ENCODE measurements at places on chromosomes 2 and 18. TPM values are rescaled to one million over a fixed set of nuclear protein-coding genes. Genes with fewer than 3 reads are reported as not detected.

DNA sequence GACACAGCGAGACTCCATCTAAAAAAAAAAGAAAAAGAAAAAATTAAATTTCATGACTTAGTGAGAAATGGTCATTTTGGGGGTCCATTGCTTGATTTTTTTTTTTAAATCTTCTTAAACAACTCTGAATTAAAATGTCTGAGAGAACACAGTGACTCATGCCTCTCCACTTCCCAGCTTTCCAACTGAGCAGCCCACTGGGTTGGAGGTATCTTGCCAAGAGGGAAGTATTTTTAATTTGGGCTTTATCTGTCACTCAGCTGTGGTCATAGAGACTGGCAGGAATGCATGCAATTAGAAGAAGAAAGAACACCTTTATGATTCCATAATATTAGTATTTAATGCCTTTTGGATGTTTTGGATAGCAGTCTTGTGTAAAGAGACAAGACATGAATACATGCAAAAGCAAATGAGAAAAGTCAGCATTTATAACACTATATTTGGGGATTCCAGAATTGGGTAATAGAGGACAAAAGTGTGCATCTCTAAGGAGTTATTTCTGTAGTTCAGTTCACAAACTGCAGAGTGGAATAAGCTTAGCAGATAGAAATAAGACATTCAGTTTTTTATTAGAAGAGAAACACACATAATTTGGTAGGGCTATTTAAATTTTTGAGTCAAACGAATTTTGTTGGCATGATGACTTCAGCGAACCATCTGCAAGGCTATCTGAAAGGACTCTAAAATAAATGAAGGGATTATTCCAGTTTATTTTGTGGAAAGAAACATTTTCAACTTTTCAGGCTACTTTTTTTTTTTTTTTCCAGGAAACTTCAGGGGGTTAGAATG, 254.8 kb downstream of the TGIF1 start:
- DNase-seq, result no peak

Gene ATOH8
- 20.0 TPM for polyA plus RNA-seq

Gene MORN2
- polyA plus RNA-seq, result 44.7 TPM

Gene AQP4
- not detected for polyA plus RNA-seq

GRCh38 chr2:9638532-9638931, 7.7 kb upstream of the YWHAQ start:
- peak; percentile 79 for DNase-seq

DNA sequence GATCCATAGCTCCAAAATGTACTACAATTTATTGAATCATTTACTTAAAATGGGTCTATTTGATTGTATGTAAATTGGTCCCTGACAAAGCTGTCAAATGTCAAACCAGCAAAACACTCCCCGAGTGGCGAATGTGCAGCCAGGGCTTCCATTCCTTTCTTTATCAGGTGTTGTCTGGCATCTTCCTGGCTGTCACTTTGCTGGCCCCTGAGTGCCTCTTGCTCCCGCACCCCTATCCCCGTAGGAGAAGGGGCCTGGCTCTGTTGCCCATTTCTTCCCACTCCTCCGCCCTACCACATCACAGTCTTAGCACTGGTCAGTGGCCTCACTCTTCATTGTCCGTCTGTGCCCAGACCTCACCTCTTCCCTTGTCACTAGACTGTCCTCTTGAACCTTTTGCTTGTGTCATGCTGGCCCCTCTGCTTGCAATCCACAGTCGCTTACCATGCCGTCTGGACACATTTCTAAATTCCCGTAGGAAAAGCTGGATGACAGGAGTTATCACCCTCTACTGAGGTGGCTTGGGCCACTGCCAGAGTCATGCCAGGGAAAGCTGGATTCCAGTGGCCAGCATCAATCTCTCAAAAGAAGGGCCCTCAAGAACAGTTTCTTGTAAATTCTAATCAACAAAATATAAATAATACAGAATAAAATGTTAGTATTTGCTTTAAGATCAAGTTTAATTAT, 15.4 kb downstream of the UBE2F start:
- DNase-seq, result no peak

DNA sequence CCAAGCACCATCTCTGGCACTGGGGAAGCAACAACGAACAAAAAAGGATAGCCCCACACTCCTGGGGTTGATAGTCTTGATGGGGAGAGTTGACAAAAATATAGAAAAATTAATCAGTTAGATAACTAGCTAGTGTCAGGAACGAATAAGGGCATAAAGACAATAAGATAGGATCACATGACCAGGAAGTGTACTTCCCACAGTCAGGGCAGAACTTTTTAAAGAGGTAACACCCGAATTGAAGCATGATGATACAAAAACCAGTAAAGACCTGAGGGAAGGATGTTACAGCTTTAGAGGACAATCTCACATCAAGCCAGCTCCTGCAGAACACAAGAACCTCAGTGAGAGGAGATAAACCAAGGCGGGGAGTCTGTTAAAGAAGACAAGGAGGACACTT, 295.4 kb upstream of the CRIM1 start:
- DNase-seq, result no peak
